GM04504 (cell line): ENCODE measurements at places on chromosomes 2 and 18.

GRCh38 chr18:45755934-45756333 is 32.0 kb downstream of the SLC14A1 start:
- DNase-seq = no peak

- no peak for DNase-seq
Measured at GRCh38 chr2:239674981-239675825, 274.4 kb upstream of the HDAC4 start.

DNA sequence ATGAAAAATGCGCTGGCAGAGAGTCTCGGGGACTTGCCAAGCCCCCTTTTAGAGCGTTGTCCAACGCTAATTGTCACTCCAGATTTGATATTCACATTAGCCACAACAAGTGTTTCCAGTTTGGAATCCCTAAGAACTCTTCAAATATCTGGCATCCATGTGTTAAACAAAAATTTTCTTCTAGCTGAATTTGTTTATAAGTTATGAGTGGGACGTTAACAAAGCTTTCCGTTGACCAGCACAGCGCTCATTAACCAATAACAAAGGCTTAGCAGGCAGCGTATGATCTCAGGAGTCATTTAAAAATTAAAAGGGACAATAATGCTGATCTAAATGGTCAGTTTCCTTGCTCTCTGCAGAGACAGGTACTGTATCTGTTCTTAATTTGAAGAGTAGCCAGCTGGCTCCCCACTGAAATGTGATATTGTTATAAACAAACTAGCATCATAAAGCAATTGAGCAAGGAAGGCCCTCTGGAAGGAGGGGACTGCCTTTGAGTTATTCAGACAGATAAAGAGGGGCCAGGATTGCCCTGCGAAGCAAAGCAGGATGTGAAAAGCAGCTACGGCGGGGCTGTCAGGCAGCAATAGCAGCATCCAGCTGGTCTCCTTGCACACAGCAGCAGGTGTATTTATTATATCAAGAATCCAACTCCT is 337.2 kb upstream of the SALL3 start:
- DNase-seq = no peak

DNA sequence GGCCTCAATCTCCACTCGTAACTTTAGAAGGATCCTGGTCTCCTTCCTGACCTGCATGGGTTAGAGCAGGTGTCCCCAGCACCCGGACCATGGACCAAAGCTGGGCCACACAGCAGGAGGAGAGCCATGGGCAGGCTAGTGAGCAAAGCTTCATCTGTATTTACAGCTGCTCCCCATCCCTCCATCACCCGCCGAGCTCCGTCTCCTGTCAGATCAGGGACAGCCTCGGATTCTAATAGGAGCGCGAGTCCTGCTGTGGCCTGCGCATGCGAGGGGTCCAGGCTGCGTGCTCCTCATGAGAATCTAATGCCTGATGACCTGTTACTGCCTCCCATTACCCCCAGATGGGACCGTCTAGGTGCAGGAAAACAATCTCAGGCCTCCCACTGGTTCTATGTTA is 297.7 kb upstream of the SALL3 start:
- no peak for DNase-seq

DNA sequence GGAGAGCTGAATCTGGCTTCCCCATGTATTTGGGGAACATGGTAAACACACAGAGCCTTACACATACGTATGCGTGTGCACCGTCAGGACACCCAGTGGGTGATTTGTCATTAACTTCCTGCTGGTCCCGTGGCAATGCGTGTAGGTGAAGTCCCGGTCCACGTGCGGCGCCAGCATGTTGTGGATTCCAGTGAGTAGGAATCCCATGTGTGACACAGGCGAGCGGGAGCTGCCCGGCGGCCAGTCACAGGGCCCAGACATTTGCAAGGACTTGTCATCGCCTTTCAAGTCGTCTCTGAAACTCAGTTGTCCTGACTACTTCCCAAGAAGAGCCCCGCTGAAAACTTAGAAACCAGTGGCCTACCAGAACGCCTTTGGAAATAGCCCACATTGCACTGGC is 102.0 kb downstream of the RNF144A start:
- DNase-seq = no peak

DNA sequence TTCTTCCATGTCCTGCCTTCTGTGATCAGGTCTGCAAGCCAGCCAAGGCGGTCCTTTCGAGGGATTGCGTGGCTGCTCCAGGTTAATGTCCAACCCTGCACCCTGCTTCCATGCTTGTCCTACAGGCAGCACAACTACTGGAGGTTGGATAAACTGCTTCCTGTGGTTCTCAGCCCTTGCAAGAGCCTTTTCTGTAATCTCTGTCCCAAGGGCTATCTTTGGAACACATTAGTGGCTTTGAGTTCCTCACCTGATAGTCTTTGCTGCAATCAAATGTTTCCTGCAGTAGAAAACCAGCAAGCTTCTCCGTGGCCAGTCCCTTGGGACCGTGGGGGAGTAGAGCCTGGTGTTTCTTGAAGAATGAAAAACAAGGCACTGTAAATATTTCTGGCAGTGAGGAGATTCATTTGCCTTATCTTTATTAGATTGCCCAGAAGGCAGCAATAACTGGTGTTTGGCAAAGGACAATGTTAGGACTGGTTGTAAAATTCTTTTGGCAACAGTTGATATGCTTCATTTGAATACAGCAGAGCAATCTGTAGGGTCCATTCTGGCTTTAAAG is 214.4 kb downstream of the FHOD3 start:
- DNase-seq = no peak

DNA sequence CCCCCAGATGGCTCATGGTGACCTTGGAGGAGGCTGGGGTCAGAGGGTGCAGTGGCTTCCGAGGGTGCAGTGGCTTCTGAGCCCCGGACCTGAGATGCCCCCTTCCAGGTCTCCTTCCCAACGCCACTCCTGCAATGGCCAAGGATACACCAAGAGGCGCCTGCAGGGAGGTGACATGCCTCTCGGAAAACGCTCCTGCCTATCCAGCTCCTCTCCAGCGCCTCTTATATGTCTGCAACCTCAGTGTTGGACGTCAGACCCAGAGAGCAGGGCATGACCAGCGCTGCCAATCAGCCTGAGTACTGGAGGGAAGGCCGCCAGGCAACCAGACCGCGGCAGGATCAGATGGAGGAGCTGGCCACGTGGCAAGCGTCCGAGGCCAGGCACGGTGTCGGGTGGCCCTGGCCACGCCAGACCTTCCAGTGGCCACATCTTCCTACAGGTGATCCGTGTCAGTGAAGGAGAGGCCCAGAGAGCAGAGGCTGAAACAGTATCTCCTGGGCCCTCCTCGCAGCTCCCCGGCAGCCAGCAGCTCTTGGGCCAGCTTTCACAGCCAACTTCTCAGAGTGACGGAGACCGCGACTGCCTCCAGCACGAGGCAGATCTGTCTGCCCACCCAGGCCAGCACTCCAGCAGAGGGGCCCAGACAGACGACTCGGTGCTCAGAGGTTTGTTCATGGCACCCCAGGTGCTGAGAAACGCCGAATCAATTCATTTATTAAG is 199.5 kb upstream of the SALL3 start:
- DNase-seq = no peak

GRCh38 chr2:182055993-182056392 is 70.3 kb downstream of the PPP1R1C start:
- DNase-seq = no peak

DNA sequence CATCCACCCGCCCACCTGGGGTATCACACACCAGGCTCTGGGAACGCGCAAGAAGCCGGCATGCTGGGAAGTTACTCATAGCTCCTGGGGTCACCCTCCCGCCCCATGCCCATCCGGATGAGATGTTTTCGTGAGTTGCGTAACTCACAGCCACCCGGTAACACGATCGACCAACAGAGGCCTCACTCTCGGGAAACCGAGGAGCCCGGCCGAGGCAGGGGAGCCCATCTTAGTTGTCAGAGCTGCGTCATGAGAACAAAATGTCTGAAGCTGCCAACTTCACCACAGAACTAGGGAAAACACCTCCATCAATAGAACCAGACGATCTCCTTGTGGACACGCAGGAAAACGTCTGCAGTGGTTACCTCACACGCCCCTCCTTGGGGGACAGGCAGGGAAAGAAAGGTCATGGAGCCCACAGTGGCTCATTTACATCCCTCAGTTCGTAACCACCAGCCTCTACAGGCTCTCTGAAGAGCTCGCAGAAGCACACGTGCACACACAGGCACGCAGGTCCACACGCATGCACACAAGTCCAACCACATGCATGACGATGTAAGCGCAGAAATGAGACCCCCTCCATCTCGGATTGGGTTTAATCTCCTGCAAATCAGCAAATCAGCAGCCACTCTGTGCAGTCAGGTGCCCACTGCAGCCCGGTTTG is 26.2 kb downstream of the ADI1 start:
- no peak for DNase-seq

DNA sequence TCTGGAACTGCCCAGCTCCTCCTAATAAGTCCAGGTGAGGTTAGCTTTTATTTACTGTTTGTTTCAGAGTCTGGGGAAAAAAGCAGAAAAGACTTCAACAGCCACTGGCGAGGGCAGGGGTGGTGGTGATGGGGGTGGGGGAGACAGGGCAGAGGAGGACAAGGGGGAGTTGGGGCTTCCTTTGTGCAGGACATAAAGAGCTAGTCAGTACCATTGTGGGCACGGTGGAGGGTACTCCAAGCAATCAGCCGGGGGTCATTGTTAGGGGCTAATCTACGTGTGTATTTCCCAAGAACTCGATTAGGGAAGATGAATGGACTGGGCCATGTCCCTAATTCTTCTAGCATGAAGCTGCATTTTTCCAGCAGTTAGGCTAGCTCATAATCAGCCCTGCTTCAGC is 2.8 kb upstream of the RAX start:
- DNase-seq = no peak

DNA sequence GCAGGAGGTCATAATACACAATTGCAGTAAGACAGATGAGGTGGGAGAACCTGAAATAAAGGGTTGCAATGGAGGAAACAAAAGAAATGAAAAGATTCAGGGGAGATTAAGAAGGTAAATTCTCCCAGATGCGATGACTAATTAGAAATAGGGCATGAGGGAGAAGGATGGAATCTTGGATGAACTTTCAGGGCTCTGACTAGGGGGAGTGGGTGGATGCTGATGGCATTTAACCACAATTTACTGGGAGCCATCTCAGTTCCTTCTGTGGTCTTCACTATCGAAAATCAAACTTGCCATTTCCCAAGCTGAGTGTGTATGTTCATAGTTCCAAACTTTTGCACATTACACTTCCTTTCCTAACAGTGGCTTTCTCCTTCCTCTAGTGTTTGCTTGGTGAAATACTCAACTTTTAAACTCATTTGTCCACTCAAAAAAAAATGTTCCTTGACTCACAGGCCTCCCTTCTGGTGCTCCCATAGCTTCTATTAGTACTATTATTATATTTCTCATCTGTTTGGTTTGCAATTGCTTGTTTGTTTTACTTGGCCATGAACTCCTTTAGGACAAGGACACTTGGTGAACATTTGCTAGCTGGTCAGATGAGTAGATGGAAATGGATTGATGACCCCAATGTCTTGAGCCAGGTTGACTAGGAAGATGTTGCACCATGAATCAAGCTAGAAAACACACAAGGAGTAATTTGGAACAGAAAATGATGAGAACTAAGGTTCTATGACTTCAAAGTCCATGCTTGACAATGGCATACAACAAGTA is 178.5 kb downstream of the DIS3L2 start:
- DNase-seq = no peak

GRCh38 chr18:62331581-62332356 is 6.7 kb downstream of the TNFRSF11A start:
- no peak for DNase-seq

GRCh38 chr18:3683483-3683882 is 233.5 kb downstream of the TGIF1 start:
- no peak for DNase-seq

DNA sequence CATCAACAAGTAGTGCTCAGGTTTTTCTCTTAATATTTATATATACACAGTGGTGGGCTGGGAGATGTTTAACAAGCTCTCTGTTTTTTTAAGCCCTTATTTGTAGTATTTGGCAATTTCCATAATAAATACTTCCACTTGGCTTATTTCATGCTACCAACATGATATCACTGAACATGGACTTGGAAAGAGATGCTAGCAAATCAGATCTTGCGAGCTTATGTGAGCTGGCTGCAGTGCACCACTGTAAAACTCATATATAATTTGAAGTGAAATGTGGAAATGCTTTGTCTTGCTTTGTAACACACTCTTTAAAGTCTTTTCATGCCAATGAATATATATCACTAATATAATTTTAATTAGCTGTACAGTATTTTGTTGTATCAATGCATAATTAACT is 155.7 kb downstream of the ALK start:
- DNase-seq = no peak

- DNase-seq = no peak
Measured at GRCh38 chr2:190413421-190413820, 5.3 kb downstream of the MFSD6 start.

DNA sequence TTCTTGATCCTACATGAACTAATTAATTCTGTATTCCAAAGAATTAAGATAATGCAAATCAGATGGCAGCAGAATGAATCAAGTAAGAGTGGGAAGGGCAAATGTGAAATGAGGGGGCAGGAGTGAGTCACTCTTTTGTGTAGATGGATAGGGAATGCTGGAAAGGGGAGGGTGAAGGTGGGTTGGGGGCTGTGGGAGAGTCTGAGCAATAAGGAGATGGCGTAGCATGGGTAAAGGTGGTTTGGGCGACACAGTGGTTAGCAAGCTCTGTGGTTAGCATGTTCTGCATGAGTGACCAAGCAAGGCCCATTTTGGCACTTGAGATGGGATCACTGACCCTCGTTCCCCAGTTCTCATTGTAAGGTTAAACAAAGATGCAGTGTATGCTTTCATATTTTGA is 20.4 kb downstream of the GPD2 start:
- no peak for DNase-seq

DNA sequence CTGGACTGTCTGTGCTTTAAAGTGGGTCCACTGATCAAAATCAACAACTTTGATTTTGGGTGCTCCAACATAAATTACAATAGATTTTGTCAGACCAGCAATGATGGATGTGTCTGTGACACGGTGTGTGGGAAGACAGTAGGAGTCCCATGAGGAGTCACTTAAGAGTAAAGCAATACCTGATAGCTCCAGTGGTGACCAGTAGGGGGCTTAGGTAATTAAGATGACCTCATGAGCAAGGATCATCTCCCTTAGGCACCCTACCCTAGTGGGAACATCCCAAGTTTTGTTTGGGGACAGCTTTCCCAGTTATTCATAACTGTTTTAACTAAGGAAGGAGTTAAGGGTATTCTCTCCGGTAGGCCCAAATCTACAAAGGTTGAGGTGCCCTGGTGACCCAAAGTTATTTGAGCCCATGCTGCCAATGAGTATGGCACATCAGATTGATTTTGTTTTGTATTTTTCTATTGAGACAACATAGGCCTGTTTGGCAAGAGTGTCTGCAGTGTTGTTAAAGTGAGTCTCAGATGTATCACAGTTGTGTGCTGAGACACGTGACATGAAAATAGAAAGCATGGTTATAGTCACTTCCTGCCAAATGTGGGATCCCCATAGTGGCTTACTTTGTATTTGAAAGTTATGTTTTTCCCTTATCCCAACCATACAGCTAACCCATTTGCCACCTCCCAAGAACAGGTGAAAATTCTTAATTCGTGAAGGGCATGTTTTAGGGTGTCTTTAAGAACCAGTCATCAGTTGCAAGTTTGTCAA is 1337.6 kb upstream of the SLC39A10 start:
- DNase-seq = no peak

- no peak for DNase-seq
Measured at GRCh38 chr2:76316691-76317090, 606.0 kb upstream of the GCFC2 start.

GRCh38 chr2:18855027-18855426 is 265.7 kb upstream of the NT5C1B start:
- DNase-seq = no peak

GRCh38 chr2:216493334-216493685 is 5.3 kb upstream of the RPL37A start:
- no peak for DNase-seq
